ENCODE measurements at places on chromosomes 1 and 21.

- no peak for DNase-seq
Observed at GRCh38 chr1:175810305-175810704, 66.9 kb upstream of the TNR start.

GRCh38 chr1:222466150-222466865 lies 81.6 kb downstream of the HHIPL2 start:
- DNase-seq, result no peak

DNA sequence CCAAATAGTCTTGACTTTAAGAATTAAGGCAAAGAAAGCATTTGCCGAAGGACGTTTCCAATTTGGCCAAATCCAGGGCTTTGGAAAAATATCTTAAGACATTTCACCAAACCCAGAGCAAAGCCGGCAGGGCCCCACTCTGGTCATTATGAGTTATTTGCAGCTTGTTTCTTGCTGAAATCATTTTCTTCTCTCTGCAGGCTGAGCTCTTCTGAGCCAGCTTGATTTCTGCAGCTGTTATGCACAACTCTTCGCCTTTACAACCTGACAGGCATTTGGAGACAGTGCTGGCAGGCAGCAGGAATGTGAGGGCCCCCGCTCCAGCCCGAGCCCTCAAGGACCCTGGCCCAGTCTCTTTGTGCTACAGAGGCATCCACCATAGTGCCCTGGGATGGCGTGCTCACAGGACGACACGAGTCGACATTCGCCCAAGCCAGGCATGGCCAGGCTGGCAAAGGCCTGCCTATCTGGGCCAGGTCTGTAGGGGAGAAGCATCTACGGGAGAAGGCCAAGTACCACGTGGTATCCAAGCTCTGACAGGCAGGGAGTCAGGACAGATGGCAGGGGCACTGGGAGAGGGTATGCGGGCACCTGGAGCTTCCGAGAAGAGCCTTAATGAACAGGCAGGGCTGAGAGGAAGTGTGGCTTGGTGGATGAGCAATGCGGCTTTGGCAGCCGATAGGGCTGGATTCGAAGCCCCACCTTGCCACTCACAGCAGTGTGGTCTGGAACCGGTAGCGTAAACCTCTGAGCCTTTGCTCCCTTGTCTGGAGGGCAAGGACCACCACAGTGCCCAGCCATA lies 32.3 kb downstream of the SYF2 start:
- DNase-seq, result no peak

GRCh38 chr1:35340519-35340918 lies 72.0 kb downstream of the ZMYM4 start:
- DNase-seq, result no peak

DNA sequence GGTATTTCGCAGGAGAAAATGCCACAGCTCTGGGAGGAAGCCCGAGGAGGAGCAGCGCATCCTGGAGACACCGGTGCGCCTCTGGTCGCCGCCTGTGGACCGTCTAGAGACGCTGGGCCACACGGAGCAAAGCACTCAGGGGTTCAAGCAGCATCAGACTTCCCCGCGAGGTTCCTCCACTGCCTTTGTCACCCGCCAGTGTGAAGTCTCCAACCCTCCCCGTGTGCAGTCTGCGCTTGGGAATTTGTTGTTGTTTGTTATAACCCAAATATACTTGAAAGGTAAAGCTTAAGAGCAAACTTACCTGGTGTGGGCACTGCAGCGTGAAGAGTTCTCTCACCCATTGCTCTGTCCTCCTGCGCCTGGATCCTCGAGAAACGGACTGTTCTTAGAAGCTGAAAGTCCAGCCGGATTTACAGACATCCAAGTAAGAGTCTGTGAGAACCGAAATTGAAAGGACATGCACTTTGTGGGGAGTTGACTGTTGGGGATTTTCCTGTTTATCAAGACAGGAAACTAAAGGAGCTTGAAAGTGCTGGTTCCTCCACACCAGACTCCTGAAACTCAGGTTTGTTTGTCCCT lies at the start of gene GBP4:
GBP4 (minus strand) TSS at position 452 of the 582 bp plus-strand sequence; CDS start at position 344, 108 bp downstream.
- DNase-seq, result no peak

DNA sequence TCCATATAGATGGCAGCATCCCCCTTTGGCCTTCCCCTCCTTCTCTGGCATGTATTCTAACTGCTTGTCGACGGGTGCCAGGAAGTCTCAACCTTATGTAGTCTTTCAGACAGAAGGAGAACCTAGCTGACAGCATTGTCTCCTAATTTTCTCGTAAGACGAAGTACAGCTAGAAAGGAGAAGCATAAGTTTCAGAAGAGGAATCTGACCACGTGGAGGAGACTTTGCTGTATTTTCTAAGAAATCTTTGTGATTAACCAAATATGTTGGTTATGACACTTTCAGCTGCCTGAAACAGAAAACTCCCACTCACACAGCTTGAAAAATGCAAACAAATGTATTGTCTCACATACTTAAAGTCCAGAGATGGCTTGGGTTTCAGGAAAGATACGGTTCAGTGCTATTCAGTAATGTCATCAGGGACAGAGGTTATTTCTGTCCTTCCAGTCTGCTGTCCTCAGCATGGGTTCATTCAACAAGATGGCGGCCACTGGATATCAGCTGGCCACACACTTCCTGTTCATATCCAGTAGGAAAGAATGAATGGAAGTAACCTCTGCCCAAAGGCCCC lies 109.5 kb upstream of the ZNF648 start:
- no peak for DNase-seq
